ENCODE measurements at places on chromosomes 2 and 18.

- DNase-seq, result no peak
Measured at GRCh38 chr2:239825705-239825979, 199.5 kb downstream of the NDUFA10 start.

DNA sequence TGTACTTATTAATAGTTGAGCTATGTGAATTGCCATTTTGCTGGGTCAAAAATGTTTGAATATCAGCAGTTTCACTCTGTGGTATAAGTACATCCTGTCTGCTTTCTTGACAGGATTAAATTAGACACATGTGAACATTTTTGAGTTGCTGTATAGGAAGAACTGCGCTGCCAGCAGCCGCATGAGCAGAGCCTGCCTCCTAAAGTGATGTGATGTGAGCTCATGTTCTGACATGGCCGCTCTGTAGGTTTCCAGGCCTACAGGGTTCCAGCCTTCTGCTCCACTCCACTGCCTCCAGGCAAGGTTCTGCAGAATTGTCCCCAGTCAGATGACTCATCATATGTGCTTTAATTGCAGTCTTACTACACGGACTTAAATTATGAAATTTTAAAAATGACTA lies 119.7 kb upstream of the NFATC1 start:
- DNase-seq, result no peak

DNA sequence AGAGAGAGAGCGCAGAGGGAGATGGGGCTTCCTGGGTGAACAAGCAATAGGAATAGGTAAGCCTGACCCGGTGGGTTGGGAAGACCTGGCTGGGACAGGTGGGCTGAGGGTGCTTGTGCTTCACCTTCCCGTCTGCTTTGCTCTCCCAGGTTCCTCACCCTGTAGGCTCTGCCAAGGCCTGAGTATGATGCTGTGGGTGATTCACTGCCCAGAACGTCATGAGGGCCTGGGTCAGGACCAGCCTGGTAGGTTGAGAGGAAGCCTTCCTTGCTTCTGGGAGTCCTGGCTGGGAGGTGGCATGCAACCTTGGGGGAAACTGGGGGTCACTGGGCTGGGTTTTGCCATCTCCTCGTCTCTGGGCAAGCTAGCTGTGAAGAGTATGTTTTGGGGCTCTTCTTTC lies 220.2 kb upstream of the APCDD1 start:
- no peak for DNase-seq

DNA sequence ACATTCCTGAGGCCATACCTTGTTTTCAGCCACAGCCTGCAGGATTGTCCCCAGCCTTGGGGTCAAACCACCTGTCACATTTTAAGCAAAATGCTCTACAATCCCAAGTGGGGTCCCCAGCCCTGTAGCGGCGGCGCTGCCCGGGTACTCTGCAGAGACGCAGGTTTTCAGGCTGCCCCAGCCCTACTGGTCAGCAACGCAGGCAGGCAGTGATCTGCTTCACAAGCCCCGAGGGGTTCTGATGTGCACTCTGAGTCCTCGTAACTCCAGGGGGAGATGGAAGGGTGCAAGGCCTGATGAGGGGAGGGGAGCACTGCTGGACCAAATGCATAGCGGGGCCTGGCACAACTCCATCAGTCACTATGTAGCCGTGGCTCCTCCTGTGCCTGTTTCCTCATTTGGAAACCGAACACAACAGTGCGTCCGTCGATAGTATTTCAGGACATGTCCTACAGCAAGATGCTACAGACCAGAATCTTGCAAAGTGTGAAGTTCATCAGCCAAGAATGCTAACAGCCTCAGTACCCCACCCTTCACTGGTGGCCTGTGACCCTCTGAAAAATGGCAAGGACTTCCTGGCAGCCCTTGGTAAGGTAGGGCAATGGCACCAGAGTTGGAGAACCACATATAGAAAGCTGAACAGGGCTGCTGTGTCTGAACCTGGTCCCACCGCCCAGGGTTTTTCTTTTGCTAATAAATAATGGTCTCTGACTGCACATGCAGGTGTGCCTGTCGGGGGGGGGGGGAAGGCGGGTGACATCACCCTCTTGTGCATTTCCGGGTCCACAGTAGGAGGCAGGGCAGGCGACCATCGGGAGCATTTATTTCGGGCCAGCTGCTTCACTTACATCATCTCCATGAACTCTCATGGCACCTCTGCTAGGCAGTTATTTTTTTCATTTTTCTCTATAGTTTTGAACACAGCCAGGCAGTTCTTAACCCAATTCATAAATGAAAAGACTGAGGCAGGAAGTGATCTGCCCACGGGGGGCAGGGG lies 50.6 kb upstream of the TFCP2L1 start:
- no peak for DNase-seq

DNA sequence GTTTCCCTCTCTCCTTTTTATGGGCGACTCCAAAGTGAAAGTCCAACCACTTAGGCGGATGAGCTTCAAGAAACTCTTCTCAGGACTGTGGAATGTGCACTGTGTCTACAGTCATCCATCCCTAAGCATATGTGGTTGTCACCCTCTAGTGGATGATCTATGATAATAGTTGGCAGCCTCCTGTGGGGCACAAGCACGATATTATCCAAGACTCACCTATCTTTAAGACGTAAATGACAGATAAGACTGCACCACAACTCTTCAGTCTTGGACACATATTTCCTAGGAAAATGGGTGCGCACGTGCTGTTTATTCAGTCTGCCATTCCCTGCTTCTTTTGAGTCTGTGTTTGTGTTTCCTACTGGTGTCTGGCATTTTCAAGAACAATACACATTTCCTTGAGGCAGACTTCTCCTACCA lies 145.5 kb upstream of the CTAGE1 start:
- DNase-seq, result no peak

- DNase-seq, result no peak
Measured at GRCh38 chr2:215942194-215942593, 71.2 kb downstream of the MREG start.

DNA sequence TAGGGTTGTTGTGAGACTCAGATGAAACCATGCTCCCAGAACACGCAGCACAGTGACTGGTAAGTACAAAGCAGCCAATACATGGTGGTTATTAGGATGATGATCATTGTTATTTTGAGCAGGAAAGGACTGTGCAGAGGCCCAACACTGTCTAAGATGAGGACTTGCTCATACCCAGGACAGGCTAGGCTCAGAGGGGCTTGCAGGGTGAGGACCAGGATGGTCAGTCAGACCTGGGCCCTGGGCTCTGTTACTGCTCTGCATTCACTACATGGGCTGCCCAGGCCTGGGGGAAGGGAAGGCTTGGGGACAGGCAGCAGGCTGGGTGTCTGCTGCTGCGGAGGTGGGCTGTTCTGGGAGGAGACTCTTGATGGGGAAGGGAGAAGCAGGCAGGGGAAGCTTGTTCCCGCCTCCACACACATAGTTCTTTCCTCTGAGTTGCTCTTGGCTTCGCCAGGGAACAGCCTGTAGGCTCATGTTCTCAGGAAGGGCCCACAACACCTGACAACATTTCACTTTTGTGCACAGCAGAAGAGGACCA lies 17.5 kb downstream of the CAPN13 start:
- DNase-seq, result no peak

- DNase-seq, result no peak
Measured at GRCh38 chr2:12502759-12503158, 214.0 kb upstream of the TRIB2 start.

DNA sequence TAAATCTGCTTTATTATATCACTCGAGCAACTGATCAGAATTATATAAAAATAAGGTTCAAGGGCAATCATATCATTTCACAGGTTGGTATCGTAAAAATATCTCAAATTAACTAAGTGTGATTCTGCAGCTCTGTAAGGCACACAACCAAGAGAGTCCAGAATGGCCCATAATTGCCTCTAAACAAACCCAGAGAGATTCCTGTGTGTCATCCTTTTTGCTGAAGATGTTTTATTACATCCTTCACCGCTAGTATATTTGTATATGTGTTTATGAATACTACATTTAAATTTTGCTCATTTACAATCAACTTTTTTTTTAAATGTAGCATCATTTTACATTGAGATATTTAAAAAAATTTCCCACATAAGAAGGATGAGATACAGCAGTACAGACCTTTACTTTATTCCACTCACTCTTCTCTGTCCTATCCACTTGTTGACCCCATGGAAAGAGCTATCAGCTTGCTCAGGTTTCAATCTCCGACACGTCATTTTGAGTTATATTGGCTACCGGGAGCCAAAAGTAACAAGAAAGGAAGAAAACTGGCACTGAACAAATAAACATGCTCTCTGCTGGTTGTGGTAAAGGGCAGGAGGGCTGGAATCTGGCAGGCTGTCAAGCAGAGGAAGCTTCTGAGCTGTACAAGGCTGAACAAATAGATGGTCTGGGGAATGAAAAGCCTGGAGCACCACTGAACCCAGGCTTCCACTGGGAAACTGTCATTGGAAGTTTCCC lies 23.1 kb downstream of the PLA2R1 start:
- peak; percentile 35 for DNase-seq

DNA sequence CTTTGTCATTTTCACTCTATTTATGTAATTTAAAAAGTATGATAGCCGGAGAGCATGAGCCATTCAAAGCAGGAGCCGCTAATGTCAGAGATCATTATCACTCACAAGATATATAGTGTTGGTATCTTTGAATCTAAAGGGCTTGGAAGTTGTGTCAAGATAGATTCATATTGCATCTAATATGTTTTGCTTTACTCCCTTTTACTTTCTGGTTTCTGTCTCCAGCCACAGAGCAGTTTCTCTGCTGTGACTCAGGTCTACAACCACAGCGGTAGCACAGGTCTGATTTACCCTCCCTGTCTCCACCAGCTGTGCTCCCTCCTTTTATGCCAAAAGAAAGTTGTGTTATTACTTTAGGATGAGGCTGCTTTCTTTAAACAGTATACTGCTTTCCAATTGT lies 424.0 kb downstream of the ARHGAP15 start:
- no peak for DNase-seq

DNA sequence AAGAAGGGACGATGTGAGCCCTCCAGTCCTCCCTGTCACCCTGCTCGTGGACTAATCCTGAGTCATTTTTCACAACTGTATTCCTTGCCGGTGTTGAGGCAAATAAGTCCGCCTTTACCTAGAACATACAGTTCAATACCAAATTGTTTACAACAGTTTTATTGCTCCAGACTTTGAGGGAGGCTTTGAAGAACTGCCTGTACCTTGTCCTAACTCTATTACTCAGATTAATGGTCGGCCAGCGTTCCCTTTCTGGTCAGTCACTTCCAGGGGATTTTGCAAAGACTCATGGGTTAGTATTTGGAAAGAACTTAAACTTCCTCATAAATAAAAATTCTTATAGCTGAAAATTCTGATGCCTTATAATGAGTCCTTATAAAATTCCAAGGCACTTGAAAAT lies 85.1 kb upstream of the ZNF532 start:
- DNase-seq, result no peak

DNA sequence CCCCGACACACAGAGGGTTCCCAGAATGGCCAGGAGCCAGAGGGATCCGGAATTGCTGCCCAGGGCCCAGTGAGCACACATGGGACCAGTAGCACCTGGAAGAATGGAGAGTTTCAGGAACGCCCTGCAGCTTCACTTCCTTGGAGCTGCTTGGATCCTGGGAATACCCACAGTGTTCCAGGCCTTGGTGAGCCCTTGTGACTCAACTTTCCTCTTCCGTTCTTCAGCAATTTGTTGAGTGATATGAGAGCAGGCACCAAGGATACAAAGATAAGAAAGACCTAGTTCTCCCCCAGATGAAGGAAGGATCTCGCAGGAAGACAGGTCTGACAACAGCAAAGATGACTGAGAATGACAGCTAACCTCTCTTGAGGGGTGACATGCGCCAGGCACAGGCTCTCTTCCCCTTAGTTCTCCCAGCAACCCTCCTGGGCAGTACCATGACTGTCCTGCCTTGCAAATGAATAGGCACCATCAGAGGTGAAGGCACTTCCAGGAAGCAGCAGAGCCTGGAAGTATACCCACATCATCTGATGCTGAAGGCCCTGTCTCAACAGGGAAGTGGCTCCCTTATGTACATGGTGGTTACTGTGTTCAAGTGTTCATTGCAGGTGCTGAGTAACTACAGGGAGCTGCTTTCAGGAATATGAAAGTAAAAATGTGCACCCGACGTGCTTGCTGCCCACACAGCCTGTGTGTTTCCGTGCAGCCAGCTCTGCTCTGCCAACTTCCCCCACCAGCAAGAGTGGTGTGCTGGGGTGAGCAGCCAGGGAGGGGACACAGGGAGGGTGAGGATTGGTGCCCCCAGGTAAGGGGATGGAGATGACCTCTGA lies 116.2 kb downstream of the STPG4 start:
- DNase-seq, result no peak

- DNase-seq, result no peak
Measured at GRCh38 chr2:174025271-174026121, 60.3 kb upstream of the SP3 start.

DNA sequence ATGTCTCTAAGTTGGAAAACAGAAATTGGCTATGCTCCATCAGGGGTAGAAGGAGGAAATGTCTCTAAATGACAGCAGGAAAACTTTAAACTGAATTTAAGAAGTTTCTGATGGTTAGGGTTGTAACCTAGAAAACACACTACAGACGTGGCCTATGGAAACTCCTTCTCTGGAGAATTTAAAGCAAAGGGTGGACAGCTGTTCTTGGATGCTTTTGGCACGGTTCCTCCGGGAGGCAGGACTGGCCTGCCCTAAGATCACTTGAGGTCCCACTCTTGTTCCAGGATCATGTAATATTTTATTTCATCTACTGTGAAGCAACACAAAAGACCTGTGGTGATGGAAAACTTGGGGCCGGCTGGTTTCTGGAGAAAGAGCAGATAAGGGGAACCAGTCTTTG lies 77.0 kb downstream of the NRP2 start:
- DNase-seq, result no peak

DNA sequence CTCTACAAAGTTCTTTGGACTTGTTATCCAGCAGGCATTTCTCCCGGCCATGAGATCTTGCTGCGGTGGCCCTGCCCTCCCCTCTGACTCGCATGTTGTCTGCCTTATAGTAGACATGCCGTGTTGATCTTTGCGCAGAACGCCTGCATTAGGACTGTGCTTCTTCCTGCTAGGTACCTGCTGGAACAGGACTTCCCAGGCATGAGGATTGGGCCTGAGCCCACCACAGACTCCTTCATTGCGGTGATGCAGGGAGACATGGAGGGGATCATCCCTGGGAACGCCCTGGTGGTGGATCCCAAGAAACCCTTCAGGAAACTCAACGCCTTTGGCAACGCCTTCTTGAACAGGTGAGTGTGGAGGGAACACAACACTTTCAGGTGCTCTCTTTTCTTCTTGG lies 10.1 kb downstream of the EHD3 start:
- DNase-seq, result no peak

GRCh38 chr2:108267101-108267500 lies 21.6 kb upstream of the SULT1C2 start:
- no peak for DNase-seq

- no peak for DNase-seq
Measured at GRCh38 chr2:213834746-213835145, 550.5 kb downstream of the SPAG16 start.

DNA sequence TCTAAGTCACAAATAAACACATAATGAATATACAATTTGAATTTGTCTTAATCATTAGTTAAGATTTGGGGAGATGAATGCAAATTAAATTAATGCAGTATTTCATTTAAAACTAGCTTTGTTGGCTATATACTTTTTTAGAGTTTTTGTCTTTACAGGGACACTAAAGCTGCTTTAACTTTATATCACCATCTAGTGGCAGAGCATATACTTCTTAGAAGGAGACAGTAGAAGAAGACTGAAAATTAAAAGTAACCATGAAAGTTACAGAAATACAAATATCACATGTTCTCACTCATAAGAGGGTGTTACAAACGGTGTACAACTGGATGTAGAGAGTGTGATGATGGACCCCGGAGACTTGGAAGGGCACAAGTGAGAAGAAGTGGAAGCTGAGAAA lies 268.3 kb upstream of the NETO1 start:
- DNase-seq, result peak; percentile 25

- no peak for DNase-seq
Measured at GRCh38 chr18:74708169-74708568, 110.5 kb downstream of the ZNF407 start.

GRCh38 chr2:45937990-45938389 lies 286.5 kb downstream of the PRKCE start:
- no peak for DNase-seq
